Activated naive CD8-positive, alpha-beta T cell treated with anti-CD3 and anti-CD28 coated beads, Interleukin-2, amount 50 U/mL, for 24 hours (primary cell): ENCODE measurements at places on chromosomes 6 and 20.
A peak's percentile ranks its signal among the peaks of the same experiment; 100 is the strongest.

DNA sequence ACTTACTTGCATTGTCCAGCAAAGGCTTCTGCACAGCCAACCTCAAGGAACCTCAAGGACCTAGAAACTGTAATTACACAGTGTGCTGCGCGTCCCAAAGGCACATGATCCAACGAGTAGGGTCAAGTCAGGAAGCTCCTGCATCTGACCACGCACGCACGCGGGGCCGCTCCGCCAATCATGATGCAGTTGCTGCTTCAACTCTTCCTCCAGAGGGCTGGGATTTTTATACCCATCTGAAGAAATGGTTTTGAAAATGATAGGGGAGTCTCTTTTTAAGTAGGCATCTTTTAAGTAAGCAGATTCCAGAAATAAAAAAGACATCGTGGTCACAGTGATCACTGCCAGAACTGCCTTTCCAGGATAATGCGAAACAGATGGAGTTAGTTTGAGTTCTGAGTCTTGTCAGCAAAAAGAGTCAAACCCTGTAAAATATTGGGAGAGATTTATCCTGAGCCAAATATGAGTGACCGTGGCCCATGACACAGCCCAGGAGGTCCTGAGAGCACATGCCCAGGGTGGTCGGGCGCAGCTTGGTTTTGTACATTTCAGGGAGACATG lies 34.0 kb downstream of the KIF25 start:
- no peak for DNase-seq

DNA sequence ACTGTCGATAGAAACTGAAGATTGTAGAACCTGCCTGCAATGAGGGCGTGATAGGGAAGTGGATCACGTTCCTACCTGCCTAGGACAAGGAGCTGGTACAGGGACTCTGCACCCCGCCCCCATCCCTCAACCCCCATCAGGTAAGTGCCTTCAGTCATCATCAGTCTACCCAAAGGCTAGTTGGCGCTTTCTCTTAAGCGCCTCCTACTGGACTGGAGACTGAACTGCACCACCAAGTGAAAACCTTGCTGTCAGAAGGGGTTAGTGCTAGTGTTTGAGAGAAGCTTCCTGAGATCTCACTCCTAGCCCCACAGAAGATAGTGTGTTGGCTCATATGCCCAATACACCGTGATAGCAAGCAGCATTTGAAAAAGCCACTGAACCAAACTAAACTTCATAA lies 706.5 kb upstream of the MAN1A1 start:
- peak; percentile 3 for DNase-seq

- peak; percentile 49 for DNase-seq
These were observed 22.5 kb downstream of the HLA-G start for GRCh38 chr6:29850011-29850553.

DNA sequence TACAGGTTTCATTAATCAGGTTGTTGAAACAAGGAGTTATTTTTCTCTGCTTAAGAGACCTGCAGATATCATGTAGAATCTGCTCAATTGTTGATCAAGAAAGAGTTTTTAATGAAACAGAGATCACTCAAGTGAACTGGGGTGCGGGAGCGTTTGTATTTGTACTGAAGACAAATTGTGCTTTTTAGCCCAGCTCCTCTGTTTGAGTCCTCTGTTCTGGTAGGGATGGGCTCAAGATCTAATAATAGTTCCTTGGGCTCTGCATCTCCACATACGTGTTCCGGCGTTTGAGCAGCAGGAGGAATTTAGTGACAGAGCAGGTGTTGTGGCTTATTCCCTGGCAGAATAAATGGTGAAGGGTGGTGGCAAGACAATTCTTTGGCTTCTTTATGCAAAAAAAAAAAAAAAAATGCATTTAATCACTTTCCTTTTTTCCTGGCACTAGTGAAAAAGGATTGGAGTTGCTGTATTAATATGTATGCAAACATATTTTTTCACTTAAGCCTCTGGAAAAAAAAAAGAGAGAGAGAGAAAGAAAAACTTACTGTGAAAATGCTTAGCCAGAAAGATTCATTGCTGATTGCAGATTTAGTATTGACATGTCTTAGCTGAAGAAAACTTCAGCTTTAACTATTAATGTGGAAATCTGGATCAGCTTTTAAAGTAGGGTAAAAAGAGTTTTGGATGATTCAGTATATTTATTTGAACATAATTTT lies 4.0 kb downstream of the CITED2 start:
- DNase-seq, result no peak

DNA sequence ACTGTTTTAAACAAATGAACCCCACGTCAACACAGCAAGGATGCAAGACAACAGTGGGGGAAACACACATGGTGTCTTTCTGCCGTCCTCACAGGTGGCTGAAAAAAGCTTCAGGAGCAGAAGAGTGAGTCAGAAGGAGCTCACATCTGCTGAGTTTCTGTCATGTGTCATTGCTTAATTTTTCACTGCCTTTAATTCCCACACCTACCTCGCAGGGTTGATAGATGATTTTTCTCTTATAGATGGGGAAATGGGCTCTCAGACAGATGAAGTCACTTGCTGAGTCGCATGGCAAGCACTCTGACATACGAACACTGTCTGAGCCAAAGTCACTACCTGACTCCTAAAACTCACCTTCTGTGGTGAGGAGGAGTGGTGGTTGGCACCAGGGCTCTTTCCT lies 28.3 kb upstream of the CARMIL1 start:
- DNase-seq, result no peak
